Left ventricle myocardium inferior (tissue), 1 donor: ENCODE measurements at places on chromosomes 1 and 21.
A peak's percentile ranks its signal among the peaks of the same experiment; 100 is the strongest.

DNA sequence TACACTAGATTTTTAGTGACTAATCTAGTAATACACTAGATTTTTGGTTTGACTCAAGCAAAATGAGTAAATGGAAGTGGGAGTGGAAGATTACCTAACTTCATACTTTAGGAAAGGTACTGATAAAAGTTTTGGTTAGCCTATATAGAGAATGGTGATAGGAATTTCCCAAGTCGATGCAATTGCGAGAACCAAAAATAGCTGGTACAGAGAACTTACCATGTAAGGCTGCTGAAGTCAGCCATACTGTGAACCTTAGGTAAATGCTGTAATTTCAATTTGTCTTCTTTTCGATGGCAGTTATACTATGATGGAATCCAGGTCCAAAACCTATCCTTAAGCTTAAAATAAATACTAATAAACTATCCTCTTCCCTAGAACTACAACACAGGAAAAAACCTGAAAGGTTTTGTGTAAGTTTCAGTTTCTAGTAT lies 4.6 kb downstream of the PNRC2 start:
- DNase-seq, result no peak

DNA sequence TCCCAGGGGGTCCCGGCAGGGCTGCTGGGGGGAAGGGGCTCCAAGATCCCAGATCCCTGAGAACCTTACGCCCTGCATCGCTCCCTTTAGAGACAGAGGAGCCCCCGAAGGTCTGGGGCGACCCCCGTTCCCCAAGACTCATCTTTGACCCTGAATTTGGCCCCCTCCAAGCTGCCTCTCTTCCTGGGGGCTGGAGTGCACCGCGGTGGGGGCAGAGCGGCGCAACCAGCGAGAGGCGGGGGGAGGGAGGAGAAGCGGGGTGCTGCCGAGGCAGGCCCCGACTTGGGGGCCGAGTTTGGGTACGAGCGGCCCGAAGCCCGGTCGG lies 5.4 kb upstream of the PLEKHG5 start:
- peak; percentile 16 for DNase-seq

- no peak for DNase-seq
Observed at GRCh38 chr1:7346600-7347570, 424.2 kb upstream of the VAMP3 start.

DNA sequence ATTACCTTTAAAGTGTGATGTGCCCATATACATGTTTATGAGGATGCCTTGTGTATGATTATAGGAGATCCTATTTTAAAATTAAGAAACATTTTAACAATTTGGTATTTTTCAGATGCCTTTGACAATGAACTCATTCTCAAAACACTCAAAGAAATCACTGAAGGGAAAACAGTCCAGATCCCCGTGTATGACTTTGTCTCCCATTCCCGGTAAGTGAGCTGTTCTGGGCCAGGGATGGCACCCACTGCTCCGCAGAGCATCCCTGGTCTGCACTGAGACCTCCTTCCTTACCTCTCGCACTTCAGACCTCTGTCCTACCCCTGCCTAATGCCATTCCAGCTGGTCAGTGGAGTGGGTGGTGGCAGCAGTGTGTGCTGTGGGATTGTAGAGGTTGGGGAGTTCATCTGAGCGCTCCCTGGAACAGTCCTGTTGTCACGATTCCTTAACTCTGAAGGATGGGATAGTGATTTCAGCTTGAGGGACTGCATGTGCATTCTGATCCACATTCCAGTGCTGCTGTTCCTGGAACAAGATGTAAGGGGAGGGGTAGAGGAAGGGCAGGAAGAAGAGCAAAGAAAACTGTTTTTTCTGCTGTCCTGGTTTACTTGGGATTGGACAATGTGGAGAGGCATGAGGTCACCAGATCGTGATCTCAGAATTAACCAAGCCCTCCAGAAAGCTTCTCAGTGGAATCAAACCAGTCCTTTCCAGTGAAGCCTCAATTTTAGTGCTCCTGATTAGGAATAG lies 63.9 kb downstream of the UCK2 start:
- DNase-seq, result no peak

GRCh38 chr1:23216771-23217420 lies 406 bp downstream of the HTR1D start:
- DNase-seq, result no peak

- DNase-seq, result no peak
Observed at GRCh38 chr1:25150985-25151495, 81.3 kb downstream of the SYF2 start.

GRCh38 chr1:198711837-198712236 lies 73.0 kb downstream of the PTPRC start:
- DNase-seq, result no peak

DNA sequence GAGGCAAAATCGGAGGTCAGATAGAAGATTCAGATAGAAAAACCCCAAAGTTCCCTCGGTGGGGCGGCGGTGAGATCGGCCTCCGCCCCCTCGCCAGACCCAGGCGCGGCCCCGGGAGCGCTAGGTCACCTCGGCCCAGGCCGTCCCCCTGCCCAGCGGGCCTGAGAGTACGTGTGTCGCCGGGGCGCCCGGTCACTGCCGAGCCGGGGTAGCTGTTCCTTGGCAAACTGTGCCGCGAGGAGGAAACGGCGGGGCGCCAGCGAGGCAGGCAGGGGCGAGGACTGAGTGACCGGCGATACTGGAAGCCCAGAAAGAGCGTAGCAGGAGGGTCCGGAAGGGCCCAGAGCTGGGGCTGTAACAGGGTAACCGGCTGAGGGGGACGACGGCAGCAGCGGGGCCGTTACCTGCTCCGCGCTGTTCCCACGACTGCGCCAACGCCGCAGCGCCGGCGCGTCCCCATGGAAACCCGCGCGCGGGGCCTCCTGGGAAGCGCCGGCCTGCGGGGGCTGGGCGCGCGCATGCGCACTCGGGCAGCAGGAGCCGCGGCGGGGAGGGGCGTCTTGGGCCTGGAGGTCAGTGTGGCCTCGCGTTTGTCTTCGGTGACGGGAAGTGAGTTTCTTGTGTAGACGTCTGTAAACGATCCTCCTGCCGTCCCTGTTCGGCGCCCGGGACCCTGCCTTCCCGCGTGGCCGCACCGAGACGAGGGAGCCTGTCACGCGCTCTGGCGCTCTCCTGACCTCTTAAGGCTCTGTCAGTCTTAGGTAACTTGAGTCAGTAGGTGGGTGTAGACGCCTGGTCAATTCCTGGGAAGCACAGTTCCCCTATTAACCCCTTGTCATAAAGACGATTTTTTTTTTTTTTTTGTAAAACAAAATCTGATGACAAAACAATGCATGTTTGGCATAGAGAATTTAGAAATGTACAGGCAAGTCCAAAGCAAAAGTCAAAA lies at the start of gene LCA5L:
Gene LCA5L, minus strand, starts transcription at position 458 of the 949 bp plus-strand sequence. CDS start 17,285 bp downstream, outside the sequence.
- DNase-seq, result peak; percentile 94

DNA sequence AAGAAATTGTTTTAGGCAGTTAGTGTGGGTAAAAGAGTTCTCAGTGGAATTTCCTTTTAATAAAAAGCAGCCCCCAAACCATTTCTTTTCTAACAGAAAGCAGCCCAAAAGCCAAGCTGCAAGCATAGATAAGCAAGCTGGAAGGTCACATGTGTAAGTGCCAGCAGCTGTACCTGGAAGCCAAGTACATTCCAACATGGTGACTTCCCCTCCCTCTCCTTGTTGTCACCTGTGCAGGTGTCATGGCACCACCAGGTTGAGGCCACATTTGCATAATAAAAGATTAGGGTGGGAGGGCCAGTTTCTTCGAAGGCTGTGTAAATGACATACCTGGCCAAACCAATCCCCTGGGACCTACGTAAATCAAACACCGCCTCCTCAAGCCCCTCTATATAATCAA lies 240.3 kb upstream of the RAB4A start:
- no peak for DNase-seq

- DNase-seq, result peak; percentile 60
Observed at GRCh38 chr1:156705918-156706656, 704 bp upstream of the CRABP2 start.

DNA sequence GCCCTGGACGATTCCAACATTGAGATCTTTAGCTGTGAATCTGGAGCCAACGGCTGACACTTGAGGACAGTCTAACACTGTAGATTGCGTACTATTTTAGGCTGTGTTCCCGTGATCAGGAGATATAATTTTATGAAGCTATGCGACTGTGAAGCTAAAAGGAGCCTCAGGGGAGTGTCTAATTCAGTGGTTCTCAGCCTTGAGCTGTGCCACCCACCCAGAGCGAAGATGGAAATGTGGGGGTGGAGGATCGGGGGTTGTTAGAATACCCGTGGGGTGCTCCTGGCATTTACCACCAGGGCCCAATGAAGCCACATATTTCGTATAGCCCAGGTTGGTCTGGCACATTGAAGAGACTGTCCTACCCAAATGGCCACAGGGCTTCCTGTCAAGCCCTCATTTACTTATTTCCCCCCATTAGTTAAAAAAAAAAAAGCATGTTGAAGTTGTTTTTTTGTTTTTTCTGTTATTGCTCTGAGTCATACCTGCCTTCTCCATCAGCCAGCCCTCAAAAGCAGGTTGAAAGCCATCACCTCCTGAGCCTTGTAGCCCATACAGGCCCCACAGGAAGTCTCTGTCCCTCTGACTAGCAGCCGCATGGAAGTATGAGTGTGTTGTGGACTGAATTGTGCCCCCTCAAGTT lies 141.7 kb downstream of the GALNT2 start:
- DNase-seq, result no peak

GRCh38 chr1:244409701-244410100 lies 42.0 kb downstream of the ADSS2 start:
- DNase-seq, result no peak

GRCh38 chr1:25959611-25960010 lies 38.3 kb downstream of the PAFAH2 start:
- DNase-seq, result no peak

- no peak for DNase-seq
Observed at GRCh38 chr1:221468546-221468945, 273.3 kb downstream of the DUSP10 start.

GRCh38 chr1:168180148-168180524 lies 1.4 kb downstream of the TIPRL start:
- no peak for DNase-seq

DNA sequence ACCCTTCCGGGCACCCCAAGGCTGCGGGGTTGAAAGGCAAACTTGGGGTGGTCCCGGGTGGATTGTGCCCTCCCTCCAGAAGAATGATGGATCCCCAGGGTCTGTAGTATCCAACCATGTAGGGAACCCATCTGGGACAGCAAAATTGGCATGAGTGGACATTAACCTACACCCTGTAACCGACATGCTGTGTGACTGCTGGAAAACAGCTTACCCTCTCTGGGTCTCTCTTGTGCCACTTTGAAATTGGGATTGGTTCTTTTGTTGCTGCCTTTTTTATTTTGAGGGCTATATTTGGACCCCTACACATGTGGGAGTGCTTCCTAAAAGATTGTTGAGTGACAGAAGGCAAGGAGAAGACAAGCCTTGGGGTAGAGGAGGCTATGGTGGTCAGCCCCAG lies 19.5 kb downstream of the PADI1 start:
- no peak for DNase-seq

- no peak for DNase-seq
Observed at GRCh38 chr1:205577874-205578658, 53.7 kb downstream of the ELK4 start.

DNA sequence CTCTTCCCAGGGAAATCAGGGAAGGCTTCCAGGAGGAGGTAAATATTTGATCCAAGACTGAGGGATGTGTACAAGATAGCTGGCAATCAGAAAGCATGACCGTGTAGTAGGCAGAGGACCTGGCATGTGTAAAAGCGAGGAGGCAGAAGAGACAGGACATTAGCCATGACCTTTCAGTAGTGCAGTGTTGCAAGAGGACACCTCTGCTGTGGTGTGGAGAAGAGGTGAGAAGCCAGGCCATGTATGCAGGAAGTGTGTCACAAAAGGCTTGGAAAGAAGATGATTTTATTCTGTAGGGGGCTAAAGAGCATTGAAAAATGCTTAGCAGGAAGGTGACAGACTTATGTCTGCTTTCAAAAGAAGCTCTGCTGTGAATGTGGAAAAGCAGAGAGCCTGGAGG lies 381.0 kb downstream of the ZP4 start:
- DNase-seq, result no peak

DNA sequence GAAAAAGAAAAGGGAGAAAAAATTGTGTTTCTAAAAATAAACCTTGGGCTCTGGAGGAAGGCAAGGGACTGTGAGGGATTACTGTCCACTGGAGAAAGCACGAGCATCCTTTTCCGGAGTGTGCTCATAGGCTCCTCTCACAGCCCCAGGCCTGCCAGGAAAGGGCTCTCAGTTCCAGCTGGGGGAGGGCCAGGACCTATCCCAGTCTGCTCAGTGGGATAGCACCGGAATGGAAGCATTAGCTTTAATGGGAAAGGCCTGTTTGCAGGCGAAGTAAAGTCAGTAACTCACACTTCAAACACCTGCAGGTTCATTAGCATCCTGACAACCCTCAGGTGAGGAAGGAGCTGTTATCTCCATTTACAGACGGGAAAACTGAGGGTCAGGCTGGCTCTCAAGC lies 113.9 kb upstream of the USP24 start:
- DNase-seq, result peak; percentile 34

DNA sequence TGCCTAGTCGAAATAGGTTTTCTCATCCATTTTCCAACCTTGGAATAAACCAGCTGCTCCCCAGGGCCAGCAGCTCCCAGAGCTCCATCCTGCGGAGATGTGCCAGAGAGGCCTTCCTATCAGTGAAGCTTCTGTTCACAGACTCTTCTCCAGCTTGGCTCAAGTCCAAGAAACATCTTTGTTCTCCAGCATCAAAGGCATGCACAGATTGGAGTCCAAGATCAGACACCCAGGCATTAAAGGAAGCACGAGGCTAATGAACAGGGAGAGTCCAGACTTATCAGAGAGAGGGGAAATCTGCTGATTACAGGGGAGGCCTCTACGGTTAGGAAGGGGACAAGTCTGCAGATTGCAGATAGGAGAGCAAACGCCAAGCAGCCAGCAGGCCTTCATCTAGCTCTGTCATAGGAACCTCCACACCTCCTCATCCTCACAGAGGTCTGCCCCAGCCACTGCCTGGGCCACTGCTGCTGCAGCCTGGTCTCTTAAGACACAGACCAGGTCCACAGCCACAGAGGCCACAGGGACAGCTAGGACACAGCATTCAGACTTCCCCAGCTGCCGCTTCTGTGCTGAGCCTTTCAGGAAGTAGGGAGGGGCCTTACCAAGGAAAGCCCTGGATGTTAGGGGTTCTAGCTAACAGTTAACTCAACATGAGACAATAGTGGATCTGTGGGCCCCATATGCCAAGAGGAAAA lies 3.4 kb downstream of the PRR9 start:
- no peak for DNase-seq

- peak; percentile 40 for DNase-seq
Observed at GRCh38 chr1:179228783-179229213, 679 bp downstream of the ABL2 start.

GRCh38 chr1:246265481-246265880 lies 241.6 kb downstream of the SMYD3 start:
- no peak for DNase-seq

- DNase-seq, result no peak
Observed at GRCh38 chr21:36388096-36388495, 2.9 kb downstream of the CHAF1B start.

DNA sequence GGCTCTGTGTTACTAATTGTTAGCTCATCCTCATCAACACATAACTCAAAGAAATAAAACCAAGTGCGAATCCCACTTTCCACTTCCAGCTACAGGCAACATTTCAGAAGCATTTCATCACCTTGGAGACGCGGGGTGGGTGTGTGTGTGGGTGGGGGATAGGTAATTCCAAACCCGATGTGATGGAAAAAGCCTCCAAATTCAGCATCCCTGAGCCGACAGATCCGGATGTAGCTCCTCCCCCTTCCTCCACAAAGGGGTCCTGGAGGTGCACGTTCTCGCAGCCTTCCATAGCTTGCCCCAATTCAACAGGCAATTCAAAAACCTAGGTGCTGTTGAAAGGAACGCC lies 486 bp downstream of the HSPA13 start:
- DNase-seq, result no peak
